ENCODE measurements at places on chromosomes 6 and 20.

DNA sequence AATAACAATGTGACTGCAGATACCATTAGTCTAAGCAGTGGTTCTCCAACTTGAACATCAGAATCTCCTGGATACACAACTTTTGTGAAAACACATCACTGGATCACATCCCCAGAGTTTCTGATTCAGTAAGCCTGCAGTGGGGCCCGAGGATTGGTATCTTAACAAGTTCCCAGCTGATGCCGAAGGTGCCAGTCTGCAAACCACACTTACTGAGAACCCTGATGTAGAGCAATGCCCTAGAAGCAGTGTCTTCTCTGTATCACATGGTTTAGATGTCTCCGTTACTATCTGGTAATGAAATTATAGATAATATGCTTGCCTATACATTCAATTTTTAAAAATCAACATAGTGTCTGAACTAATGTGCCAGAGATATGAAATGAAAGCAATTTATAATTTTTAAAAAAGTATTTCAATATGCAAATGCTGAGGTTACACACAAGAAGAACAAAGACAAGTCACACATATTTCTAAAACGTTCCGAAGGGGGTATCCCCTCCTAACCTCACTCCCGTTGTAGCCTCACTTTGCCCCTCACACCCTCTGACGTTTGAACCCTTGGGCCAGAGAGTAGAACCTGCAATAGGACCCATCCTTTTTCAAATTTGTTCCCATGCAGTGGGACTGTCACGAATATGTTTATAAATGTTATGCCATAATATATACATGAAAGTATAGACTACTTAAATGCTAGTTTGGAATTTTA is 115.4 kb upstream of the SAMD5 start:
- no peak for DNase-seq

DNA sequence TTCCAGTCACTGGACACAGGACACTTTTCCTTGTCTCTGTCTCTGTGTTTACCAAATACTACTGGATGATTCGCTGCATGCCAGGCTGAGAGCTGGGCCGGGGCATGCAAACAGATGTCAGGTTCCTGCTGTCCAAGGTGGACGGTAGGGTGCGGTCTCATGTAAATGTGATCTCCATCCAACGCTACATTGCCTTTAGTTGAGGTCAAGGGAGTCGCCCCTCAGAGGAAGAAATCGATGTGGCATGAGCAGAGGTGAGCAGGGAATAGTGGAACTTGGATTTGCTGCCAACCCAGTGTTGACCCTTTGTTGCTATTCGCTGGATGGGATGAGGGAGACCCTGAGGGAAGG is 9.8 kb upstream of the TOX2 start:
- DNase-seq: no peak

DNA sequence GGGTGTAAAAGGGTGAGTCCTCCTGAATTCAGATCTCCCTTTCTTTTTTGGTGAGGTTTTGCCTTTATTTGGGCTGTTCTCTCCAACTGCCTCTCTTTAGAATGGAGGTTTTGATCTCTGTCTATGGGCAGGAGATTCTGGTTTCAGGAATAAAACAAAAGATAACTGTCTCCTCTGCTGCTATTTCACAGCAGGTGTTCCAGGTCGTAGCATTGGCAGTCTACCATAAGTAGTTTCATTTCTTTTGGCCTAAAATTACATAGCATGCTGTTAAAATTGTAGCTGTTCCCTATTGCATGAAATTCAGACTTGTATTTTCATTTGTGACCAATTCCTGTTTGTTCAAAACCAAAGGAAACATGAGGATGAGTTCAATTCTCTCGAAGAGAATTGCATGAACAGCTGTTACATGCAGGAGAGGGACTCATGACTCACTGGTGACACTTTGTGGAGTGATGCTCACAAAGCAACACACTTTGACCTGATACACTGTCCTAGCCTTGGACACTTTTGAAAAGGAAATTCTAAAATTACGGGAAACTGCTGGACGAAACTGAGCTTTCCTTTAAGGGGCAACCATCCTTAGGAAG is 76.8 kb upstream of the SIRPG start:
- DNase-seq: no peak

DNA sequence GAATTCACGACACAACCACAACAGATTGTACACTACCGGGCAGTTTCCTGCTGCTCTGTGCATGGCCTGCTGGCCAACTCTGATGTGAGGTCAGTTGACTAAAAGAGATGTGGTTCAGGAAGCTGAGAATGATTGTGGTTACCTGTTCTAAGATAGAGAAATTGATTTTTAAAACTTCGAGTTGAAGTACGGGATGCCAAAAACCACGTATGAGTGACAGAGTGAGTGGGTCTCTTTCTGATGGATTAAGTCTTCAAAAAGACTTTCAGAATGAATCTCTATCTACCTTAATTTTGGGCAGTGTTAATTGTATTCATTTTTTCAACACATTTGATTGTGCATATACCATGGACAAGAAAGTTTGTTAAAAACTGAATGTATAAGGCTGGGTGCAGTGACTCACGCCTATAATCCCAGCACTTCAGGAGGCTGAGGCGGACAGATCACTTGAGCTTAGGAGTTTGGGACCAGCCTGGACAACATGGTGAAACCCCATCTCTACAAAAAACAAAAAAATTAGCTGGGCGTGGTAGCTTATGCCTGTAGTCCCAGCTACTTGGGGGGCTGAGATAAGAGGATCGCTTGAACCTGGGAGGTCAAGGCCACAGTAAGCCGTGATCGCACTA is 121.2 kb downstream of the SGK1 start:
- DNase-seq: no peak

DNA sequence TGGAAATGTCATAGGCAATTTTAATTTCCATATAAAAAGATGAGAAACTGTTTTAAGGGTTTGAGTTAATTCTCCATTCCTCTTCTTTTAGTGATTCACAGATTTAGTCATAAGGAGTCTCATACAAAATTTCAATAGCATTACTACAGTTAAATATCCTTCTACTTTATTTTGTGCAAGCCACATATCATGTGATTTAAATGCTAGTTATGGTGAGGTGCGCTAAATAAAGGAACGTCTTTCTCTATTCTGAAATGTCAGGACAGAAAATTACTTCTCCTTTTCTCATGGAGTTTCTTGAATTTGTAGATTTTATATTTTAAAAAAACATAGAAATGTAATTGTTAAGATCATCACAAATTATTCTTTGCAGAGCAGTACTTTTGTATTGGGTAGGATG is 50.0 kb upstream of the SUPT3H start:
- DNase-seq: no peak

DNA sequence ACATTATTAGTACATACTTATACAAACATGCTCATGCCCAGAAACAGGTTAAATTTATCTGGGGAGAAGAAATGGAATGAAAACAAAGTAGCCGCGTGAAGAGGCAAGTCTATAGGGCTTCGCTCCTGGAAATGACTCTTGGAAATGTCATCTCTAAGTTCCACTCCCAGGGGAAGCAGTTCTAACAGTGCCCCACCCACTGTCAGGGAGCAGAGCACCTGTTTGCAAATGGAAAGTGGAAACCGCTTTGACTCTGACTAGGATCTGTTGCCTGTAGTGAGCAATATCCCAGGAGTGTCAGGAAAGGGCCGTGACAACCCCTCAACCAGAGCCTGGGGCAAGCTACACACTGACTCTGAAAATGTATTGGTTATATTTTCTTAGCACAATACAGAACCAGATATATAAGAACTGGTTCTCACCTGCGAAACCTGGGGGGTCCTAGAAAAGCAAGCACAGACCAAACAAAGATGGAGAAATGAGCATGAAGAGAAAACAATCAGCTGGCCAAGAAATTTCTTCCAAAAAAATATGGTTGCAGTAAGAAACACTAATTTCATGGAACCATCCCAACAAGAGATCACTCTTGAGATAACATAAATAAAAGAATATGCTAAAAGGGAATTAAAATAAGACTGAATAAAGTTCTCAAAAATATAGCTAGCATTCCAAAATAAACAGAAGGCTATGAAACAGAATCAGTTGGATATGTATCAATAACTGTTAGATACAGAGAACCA is 47.5 kb upstream of the CRISP1 start:
- DNase-seq: no peak

GRCh38 chr6:157911278-157911677 is 70.4 kb upstream of the SYNJ2 start:
- no peak for DNase-seq

DNA sequence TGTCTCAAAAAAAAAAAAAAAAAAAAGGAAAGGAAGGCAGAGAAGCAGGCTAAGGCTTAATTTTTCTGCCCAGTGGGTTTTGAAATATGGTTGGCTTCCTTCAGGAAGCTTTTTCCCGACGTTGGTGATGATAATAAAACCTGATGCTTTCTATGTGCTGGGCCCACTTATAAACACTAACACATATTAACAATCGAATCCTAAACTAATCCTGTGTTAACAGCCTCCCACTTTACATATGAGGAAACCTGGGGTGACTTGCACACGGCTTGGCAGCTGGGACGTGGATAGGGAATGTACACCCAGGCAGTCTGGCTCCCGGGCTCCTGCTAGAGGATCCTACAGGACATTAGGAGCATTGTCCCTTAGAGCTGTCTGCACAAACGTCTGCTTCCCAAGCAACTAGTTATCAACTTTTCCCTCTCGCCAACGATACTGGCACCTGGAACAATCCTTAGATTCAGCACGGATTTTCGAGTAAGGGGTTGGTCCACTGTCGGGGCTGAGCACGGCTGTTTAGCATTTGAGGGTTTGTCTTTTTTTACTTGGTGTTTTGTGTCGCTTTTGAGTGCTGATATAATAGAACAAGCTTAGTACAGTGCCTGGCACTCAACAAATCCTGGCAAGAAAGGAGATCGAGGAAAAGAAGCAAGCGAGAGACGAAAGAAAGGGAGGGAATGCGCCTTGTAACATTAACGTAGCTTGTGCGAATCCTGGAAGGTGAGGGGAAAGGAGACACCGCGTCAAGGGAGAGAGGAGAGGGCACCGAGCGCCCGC is 622 bp upstream of the KIZ start:
- DNase-seq: no peak

DNA sequence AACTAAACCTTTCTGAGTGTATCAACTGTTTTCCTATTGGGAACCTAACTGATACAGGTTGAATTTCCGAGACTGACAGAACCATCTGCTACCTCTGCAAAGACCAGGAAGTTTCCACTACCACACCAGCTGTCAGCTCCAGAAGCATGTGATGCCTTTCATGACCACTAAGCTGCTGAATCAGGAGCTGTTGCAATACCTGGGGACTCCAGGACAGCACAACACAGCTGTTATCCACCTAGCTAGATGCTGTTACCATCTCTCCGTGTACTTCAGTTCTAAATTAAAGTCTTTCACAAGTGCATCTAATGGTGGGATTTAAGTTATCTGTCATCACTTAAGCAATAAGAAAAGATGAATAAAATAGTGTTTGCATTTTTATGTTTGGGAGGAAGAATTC is 158.2 kb upstream of the IMPG1 start:
- DNase-seq: no peak

DNA sequence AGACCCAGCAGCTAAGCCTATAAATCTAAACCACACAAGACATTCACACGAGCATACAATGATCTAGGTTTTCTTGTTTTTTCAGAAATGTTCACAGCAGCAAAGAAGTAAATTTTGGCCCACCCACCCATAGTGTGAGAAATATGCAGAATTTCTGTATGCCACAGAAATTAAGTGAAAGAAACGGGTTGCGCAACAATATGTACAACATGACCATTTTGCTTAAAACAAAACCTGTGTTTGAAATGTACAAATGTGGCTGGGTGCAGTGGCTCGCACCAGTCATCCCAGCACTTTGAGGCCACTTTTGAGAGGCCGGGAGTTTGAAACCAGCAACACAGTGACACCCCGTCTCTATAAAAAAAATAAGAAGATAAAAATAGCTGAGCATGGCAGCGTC is 9.4 kb downstream of the SALL4 start:
- DNase-seq: no peak

DNA sequence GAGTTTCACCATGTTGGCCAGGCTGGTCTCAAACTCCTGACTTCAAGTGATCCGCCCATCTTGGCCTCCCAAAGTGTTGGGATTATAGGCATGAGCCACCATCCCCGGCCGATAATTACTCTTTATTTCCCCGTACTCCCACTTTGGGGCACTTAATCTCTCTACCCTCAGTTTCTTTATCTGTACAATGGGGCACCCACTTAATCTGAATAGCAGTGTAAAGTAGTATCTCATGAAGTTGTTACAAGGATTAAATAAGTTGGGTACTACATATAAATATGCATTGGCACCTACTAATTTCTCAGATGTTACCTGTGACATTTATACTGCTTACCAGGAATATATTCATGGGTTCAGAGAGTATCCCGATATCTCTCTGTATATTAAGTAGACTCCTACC is 15.2 kb downstream of the GINM1 start:
- no peak for DNase-seq

GRCh38 chr6:46948699-46949098 is 27.0 kb upstream of the ADGRF5 start:
- DNase-seq: no peak

DNA sequence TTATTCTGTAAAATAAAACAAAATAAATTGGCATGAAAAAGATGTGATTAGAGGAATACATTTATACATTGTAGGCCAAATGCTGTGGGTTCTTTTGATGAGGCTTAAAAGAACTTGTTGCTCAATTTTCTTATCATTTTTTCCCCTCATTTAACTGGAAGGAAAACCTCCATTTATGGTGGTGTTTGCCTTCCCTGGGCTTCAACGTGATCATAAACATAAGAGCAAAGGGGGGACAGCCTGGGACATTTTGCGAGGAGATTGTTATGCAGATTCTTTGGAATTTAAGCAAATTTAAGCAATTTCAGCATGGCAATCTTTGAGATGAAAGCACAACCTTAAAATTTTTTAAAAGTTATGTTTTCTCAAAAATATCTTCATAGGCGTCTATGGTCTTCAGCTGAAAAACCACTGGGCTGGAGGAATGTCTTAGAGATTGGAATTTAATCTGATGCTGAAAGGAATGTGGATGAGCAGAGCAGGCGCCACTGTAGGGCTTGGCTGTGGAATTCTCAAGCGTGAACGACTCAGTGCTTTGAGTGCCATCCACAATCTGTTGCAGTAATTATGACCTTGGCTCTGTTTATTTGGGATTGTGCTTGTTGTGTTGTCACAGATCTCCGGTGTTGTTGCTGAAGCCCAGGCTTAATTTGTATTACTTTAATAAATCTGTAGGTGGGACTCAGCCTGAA is 149.4 kb upstream of the MLIP start:
- no peak for DNase-seq

DNA sequence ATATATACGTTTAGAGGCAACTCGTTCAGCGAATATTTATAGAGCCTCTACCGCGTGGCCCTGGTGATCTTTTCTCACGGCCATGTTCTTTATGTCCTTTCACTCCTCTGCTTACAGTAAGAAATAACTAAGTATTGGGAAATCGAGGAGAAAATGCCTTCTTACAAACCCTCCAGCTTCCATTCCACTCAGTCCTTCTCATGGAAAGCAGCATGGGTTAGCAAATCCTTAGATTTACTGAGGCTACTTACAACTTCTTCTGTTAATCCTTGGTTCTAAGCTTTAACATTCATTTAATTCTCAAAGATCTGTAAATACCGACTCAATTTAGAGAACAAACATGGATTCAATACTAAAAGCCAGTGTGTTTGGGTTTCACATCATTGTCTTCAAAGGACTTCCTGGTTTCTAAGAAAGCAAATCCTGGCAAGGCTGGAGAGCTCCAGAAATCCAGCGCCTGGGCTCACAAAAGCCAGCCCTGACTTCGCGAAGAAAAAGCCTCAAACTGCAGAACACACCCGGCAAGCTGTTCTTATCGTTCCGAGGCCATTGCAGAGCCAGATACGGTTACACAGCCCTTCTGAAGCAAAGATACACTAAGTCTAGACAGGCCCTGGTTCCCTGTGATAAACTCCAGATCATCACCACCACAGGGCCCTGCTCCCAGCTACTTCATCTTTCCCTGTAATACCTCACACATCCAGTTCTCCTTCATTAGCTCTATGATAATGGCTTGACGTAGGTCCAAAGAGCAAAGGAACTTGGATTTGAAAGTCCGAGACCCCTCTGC is 19.2 kb downstream of the AGPAT4 start:
- no peak for DNase-seq

Data from stimulated activated CD8-positive, alpha-beta memory T cell treated with anti-CD3 and anti-CD28 coated beads, Interleukin-12 subunit alpha, Interleukin-12 subunit beta, amount 100 ng/mL, for 1 hour (primary cell).